SW480 (cell line): ENCODE measurements at places on chromosomes 4 and X.
A peak's percentile ranks its signal among the peaks of the same experiment; 100 is the strongest.

- no peak for DNase-seq
These were observed 17.3 kb upstream of the CT83 start for GRCh38 chrX:116480059-116480458.

DNA sequence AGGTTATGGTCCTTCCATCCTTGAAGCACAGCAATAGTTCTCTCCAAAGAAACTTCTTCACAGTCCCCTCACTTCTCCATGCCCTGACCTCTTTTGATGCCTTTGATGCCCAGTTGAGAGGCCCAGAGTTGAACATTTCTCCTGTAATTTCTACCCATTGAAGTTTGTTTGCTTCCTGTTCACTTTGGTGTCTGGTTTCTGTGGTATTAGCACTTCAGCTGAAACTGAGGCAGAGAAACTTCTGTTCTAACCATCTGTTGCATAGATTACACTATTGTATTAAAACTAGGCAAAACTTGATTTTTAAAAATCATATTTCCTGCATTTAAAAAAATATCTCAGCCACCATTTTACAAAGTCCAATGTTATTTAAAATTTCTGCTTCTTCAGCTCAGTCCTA lies 89.8 kb upstream of the ADGRG2 start:
- DNase-seq, result no peak

DNA sequence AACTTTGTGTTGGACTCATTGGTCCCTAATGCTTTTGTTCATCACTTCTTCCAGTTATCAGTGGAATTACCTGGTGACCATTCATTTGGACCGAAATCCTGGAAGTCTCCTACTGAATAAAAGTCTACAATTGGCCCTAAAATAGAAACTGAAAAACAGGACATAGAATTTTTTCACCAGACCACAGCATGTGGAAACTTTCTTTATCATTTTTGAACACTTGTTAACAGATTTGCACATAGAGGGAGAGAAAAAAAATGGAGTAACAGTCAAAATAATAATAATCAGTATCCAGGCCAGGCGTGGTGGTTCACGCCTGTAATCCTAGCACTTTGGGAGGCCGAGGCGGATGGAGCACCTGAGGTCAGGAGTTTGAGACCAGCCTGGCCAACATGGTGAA lies 7.1 kb downstream of the EPGN start:
- DNase-seq, result no peak

DNA sequence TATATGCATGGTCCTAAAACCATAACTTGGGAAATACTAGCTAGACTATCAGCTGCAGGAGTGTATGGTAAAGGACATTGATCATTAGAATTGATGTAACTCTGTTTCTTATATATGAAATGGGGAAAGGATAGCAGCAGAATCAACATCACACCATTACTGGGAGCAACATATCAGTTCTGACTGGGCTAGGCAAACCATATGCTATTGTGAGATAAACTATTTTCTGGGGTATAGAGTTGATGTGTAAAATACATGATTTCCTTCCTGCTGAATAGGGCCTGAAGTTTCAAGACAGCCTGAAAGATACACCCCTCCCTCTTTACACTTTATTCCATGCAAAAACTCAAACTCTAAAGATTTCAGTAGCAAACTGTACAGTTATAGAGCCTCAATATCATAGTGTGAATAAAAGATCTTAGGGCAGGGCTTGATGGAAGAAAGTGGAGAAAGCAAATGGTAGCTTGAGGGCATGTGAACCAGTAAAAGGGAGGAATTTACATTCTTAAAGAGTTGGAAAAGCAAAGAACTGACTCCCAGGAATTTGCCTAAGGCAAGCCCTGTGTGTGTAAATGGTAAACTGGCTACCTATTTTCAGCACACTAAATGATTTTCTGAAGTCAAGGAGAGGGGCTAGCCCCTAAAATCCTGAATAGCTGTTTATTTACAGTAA lies 404.1 kb downstream of the MAPK10 start:
- DNase-seq, result no peak

- DNase-seq, result no peak
These were observed 87.5 kb downstream of the CNOT6L start for GRCh38 chr4:77731656-77732055.

- DNase-seq, result no peak
These were observed 249.1 kb downstream of the RPA4 start for GRCh38 chrX:97132664-97133415.

DNA sequence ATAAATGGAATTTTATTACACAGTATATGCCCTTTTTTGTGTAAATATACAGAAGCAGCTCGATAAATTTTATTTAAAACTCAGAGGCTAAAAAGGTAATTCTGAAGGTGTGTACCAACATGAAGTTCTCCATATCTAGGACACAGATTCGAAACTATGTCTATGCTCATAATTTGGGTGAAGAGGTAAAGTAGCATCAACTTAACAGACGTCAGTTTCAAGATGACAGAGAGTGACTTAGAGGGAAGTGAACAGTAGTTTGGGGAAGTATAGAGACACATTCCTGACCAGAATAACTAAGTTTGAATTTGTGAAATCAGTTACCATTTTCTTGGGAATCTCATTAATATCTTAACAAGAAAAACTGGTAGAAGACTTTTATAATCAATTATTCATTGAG lies 2493.3 kb downstream of the ARAP2 start:
- no peak for DNase-seq

DNA sequence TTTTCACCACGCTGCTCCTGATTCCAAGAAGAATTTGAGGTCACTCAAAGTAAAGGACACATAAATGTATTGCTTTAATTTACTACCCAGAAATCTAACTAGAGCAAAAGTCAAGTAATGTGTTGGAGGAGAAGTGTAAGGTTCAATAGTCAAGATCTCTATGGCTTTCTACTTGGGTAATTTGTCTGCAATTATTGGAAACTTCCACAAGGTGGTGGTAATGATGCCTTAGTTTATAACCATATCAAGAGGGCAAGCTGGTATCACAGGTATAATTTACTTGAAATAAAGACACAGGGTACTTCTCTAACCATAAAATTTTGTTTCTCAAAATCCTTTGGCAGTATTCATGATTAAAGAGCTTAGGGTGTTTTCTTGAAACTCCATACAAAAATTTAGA lies 10.2 kb upstream of the GRIA3 start:
- DNase-seq, result peak; percentile 5

GRCh38 chr4:89298788-89299152 lies 8.8 kb downstream of the GPRIN3 start:
- no peak for DNase-seq

GRCh38 chrX:21606002-21606401 lies 52.1 kb downstream of the KLHL34 start:
- DNase-seq, result no peak

GRCh38 chr4:154590329-154591006 lies at the start of gene FGA:
Gene FGA, minus strand, starts transcription at chr4:154590742. Its CDS starts 55 bp downstream, at chr4:154590687.
- DNase-seq, result peak; percentile 49

- DNase-seq, result no peak
These were observed 14.2 kb downstream of the GRPR start for GRCh38 chrX:16137416-16138107.

- DNase-seq, result no peak
These were observed 4.1 kb upstream of the GPC3 start for GRCh38 chrX:133989490-133989889.

DNA sequence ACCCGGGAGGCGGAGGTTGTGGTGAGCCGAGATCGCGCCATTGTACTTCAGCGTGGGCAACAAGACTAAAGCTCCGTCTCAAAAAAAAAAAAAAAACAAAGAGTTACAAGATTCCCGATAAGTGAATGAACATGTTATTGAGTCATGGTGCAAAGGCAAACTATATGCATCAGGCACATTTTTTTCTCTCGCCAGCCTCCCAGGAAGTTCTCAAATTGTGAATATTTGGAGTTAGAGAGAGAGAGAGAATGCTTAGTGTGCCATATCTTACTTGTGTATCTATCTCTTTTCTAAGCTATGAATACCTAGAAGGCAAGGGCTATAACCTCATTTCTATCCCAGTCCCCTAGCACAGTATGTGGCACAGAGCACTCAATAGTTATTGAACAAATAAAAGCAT lies 400.8 kb downstream of the RPA4 start:
- no peak for DNase-seq

GRCh38 chrX:56498756-56499155 lies 64.7 kb upstream of the UBQLN2 start:
- no peak for DNase-seq

DNA sequence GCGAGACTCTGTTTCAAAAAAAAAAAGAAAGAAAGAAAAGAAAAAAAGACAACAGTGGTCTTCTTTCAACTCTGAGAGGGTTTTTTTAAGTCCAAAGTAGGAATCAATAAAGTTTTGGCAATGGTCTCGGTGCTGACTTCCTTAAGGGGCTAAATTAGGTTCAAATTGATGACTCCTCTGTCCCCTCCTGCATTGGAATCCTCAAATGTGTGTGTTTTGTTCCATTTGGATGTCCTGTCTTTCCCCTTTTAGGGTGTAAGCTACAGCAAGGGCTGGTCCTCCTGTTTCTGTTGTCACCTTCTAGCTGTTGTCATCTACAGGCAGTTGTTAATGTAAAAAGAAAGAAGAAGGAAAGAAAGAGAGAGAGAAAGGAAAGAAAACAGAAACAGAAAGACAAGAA lies 84.3 kb upstream of the PLAC1 start:
- no peak for DNase-seq

GRCh38 chr4:88005076-88005475 lies 2.4 kb upstream of the PKD2 start:
- DNase-seq, result no peak

- no peak for DNase-seq
These were observed 156.3 kb downstream of the BTC start for GRCh38 chr4:74638001-74638400.

DNA sequence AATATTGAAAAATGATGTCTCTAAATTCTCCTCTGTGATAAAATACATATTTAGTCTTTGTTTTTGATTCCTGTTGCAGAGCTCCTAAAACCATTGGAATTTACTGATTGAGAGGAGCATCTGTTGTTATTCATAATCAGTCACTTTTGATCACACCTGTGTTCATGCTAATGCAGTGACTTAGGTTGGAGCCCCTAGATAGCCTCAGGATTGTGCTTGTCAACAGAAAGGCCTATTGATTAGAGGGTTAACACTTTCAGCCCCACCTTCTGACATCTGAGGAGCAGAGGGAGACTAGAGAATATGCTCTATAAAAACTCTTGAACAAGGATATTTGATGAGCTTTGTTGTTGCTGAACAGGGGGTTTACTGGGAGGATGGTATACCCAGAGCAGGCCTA lies 409.5 kb upstream of the ADGRL3 start:
- DNase-seq, result no peak

DNA sequence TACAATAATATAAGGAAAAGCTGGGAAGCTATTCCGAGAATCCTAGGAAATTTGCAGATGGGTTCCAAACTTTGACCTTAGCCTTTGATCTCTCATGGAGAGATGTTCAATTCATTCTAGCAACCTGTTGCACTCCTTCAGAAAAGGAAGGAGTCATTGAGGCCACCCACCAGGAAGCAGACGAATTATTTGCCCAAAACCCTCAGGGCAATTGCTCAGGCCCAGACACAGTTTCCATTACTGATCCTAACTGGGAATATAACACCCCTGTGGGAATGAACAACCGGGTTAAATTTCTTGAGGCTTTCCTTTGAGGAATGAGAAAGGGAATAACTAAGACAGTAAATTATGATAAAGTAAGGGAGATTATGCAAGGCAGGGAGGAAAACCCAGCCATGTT lies 13.5 kb upstream of the ZNF280C start:
- DNase-seq, result no peak

DNA sequence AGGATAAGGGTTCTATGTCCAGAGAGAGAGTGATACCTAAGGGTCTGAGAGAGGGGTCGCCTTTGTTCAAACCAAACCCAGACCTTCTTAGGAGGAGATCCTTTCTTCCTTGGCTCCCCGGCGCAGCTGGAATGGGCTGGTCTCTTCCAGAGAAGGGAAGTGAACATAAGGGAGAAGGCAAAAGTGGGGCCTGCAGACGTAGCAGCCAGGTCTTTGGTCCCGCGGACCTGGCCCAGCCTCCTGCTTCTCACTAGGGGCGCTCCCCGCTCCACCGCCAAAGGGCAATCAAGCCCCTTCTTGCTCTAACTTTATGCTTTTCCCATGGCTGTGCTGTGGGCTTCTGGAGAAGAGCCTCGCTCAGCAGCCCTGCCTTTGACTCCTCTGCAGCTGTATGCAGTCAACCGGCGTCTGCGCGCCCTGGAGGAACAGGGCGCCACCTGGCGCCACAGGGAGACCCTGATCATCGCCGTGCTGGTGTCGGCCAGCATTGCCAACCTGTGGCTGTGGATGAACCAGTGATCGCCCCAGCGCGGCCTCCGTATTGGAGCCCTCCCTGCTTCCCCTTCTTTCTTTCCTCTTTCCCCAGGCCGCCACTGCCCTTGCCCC lies 6.5 kb downstream of the FATE1 start:
- no peak for DNase-seq

- DNase-seq, result no peak
These were observed 14.6 kb downstream of the ZNF718 start for GRCh38 chr4:138935-139334.

DNA sequence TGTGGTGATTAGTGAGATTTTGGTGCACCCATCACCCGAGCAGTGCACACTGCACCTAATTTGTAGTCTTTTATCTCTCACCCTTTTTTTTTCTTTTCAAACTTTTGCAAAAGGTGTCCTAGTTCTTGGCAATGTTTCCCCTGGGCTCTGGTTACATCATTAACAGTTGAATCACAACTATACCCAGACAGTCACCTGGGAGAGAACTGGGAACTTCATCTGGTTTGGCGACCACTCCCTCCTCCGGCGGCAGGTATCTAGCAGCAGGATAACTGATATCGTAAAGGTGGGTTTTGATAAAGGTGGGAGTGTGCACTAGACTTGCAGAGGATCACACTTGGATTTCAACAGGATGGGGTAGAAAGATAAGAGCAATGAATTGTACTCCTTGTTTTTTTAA lies 140.5 kb downstream of the CHIC2 start:
- DNase-seq, result no peak

DNA sequence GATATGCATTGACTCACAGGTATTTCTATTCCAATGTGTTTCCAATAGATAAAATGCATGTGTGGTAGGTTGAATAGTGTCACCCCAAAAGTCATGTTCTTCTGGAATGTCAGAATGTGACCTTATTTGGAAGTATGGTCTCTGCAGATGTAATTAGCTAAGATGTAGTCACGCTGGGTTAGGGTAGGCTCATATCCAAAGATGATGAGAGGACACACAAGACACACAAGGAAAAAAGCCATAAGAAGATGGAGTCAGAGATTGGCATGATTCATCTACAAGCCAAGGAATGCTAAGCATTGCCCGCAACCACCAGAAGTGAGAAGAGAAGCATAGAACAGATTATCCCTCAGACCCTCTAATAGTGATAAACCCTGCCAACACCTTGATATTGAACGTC lies 17.5 kb downstream of the ZNF330 start:
- no peak for DNase-seq

- no peak for DNase-seq
These were observed 55.4 kb upstream of the SLC10A7 start for GRCh38 chr4:146577111-146577510.

- DNase-seq, result no peak
These were observed 310.0 kb upstream of the GATB start for GRCh38 chr4:152070854-152071253.
